Foreskin keratinocyte (primary cell): ENCODE measurements at places on chromosomes 7 and 10. TPM values are rescaled to one million over a fixed set of nuclear protein-coding genes. Genes with fewer than 3 reads are reported as not detected.

Gene OGDH
- 37.6 and 46.4 TPM in 2 replicates for polyA plus RNA-seq

Gene CALHM2
- 5.7 and 9.8 TPM in 2 replicates for polyA plus RNA-seq

Gene NPC1L1
- not detected in 2 replicates for polyA plus RNA-seq

Gene PARD3
- 25.6 and 29.2 TPM in 2 replicates for polyA plus RNA-seq

Gene CRYGN
- polyA plus RNA-seq: not detected in 2 replicates

Gene ABCF2
- polyA plus RNA-seq: 41.6 and 49.3 TPM in 2 replicates

DNA sequence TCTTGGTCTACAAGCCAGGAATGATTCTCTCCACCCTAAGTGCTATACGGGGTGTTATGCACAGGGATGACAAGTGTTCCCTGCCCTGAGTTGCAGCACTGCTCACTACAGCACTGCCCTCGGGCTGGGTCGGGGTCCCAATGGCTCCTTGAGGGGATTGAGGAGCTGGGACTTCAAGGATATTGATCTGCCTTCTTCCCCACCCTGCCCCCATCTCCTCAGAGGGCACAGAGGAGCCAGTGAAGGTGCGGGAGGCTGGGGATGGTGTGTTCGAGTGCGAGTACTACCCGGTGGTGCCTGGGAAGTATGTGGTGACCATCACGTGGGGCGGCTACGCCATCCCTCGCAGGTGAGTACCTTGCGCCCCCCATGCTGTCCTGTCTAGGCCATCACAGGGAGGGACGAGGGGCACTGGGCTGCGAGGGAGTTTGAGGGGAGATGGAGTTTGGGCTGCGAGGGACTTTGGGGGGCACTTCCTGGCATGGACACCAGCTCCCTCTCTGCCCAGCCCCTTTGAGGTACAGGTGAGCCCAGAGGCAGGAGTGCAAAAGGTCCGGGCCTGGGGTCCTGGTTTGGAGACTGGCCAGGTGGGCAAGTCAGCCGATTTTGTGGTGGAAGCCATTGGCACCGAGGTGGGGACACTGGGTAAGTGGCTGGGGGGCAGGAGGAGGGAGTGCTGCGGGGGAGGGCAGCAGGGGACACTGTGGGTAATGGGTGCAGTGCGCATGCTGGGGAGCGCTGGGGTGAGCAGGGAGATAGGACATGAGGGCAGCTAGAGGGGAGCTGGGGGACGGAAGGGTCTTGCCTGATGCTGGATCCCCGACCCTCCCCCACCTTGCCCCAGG lies 10.3 kb downstream of the FLNC start:
- no peak for DNase-seq

DNA sequence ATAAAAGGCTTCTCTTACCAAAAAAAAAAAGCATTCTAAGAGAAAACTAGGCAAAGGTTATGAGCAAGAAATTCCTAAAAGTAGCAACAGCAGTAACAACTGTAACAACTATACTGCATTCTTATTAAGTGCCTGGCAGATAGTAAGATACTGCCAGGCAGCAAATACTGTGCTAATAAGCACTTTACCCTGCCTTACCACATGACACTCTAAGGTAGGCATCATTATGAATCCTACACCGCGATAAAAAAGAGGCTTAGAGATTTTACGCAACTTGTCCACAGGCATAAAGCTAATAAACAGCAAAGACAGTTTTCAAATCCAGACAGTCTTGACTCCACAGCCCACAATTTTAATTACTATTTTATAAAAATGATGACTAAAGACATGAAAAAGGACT lies 83.2 kb downstream of the USP6NL start:
- DNase-seq: no peak

DNA sequence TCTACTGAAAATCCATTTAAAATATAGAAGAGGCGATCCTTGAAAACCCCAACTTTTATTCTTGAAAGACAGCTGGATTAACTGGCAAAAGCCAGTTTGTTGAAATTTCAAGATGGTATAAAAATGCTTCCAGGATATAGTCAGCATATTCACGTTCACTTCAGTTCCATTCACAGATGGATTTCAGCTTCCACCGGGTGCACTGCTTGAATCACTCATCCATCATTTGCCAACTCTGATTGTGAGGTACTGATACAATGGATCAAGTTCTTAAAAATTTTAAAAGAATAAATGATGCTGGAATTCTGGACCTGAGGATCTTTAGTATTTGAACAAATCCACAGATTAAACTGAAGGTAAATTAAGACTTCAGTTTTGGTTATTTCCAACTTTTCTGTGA lies 2.4 kb downstream of the PURB start:
- DNase-seq: no peak

GRCh38 chr7:132450696-132451095 lies 125.6 kb downstream of the PLXNA4 start:
- DNase-seq: no peak

DNA sequence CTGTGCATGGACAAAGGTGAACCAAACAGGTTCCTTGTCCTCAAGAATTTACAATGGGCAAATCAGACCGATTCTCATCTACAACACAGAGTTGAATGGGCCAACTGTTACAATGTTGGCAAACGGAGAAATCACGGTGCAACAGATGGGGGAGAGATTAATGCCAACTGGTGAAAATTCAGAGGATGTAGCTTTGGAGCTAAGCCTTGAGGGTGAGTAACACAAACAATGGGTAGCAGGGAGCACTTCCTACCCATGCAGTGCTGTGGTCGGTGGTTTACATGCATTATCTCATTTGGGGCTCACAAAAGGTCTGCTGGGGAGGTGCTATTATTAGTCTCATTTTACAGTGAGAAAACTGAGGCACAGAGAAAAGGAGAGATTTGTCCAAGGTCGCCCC lies 902 bp upstream of the NFE2L3 start:
- DNase-seq: no peak
